ENCODE measurements at places on chromosomes 3 and 15. TPM values are rescaled to one million over a fixed set of nuclear protein-coding genes. Genes with fewer than 3 reads are reported as not detected.

Gene FOXL2
- total RNA-seq, result 0.06 TPM

DNA sequence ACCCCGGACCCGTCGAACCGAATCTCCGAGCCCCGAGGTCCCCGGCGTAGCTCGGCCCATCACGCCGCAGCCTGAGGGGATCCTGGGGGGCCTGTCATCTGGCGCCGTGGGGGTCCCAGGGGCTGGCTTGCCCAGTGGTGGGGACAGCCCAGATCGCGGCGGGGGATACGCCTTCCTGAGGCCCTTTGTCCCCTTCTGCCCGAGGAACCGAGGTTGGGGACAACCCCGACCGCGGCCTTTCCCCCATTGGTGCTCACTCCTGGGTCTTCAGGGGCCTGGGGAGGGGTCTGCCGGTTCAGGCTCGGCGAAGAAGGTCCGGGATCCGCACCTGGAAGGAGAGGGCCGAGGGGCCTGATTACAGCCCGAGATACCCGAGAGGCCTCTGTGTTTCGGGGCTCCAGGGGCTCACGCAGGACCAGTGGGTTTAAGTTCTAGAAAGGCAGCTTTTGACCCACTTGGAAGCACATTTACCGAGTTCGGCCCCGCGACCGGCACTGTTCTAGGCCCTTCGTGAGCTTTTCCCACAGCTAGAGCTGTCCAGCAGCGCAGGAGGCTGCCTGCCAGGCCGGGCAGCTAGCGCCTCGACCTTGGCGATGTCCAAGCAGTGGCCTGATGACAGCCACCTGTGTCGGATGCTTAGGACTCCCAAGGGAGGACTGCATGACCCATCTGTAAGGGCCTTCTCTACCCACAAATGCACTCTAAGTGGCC is 504 bp downstream of the ABHD2 start:
- no peak for DNase-seq

- DNase-seq, result no peak
Observed at GRCh38 chr15:31786360-31786759, 244.0 kb upstream of the CHRNA7 start.

GRCh38 chr3:157464321-157464720 is 27.7 kb downstream of the PTX3 start:
- no peak for DNase-seq

DNA sequence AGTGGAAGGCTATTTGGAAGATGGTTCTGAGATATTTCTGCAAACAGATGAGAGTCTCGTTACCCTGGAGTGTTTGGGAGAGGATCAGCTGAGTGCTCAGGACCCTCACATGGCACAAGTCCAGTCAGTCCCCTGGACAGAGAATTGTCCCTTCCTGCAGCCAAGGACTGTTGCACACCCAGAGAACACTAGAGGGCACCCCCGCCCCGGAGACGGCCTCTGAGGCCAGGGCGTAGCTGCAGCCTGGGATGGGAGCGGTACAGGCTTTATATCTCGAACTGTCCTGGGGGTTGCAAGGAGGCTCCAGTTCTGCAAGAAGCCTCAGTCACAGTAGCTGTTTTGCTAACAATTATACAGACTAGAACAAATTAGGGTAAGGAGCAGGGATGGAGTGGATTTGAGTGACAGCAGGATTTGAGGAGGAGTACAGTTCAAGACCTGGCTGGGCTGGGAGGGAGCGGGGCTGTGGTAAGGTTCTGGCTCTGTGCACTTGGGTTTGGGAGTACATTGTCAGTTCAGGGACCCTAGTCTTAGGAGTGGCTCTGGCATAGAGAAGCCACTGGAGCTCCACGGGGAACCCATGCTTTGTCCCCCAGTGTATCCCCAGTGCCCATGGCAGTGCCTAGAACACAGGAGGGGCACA is 67.6 kb upstream of the HACD2 start:
- DNase-seq, result peak; percentile 68

GRCh38 chr3:166013073-166013679 is 176.0 kb upstream of the BCHE start:
- DNase-seq, result peak; percentile 45

GRCh38 chr3:153539263-153539662 is 377.2 kb downstream of the RAP2B start:
- no peak for DNase-seq

DNA sequence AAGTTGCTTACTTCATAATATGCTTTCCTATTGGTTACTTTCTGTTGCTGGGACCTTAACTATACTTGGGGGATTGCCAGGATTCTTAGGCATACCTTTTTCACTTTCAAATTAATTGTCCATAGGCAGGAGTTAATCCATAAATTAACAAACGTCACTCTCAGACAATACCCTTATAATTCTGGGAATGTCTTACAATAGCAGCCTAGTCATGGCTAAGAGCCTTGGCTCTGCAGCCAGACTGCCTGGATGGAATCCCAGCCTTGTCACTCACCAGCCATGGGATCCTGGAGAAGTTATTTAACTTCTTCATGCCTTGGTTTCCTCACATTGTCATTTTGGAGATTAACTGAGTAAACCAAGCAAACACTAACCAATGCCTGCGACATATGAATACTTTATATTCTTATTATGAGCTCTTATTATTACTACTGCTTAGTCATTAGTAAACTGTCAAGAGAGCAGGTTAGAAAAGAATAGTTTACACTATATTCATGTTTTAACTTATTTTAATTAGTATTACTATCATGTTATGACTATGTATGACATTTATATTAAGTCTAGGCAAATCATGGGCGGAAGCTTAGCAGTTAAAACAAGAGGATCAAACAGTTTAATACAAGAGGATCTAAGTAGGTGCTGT is 29.0 kb downstream of the GYG1 start:
- DNase-seq, result no peak

Gene RETNLB
- total RNA-seq, result not detected

Gene CKMT1B
- total RNA-seq, result 0.95 TPM

- no peak for DNase-seq
Observed at GRCh38 chr15:51277101-51277500, 61.3 kb downstream of the CYP19A1 start.

DNA sequence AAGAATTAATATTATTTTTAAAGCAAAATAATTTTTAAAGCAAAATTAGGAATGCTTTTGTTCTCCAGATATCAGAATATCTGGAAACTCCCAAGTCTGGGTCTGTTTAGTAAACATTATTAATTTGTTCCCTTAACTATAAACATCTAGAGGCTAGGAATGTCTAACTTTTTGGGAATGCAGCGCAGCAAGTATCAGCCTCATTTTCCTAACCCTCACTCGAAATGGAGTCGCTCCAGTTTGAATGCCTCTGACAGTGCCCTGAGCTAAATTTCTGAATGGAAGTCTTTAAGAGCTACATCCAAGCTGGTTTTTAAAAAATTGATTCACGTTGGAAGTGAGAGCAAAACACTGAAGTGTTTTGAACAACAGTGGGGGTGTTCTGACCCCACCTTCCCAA is 74.4 kb upstream of the WNT7A start:
- DNase-seq, result no peak

Gene CPNE9
- not detected for total RNA-seq
